ENCODE measurements at places on chromosomes 4 and X.

DNA sequence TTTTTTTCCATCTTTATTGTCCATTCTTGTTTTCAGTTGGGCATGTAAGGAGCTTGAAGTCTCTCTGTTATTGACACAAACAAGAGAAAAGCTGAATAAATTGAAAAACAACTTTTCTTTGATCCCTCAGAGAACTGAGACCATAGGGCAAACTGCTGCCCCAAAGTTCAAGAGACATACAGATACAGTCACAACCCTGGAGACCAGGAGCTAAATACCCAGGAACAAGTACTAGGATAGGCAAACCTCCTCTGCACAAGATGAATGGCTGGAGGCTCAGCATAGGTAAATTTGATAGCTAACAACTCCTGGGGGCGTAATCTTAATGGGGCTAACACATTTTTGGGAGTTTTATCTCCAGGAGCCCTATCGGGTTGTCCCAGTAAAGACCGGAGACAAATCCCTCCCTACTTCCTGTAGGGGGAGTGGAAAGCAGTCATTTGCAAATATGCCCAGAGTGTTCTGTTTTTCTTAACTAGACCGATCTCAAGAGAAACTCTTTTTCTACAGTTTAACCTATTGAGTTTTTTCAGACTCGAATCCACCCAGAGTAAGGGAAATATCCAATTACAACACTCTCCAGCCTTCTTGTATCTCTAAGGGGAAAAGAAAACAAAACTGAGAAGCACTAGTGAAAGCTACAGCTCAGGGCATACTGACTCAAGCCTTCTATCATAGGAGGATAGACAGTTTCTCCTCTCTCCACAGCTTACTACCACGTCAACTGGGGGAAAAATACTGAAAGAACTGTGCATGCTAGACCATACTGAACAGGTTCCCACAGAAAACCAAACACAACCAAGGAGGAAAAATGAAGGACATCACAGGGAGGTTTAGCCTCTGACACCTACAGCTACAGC is 23.1 kb downstream of the MAGEA8 start:
- DNase-seq, result no peak

DNA sequence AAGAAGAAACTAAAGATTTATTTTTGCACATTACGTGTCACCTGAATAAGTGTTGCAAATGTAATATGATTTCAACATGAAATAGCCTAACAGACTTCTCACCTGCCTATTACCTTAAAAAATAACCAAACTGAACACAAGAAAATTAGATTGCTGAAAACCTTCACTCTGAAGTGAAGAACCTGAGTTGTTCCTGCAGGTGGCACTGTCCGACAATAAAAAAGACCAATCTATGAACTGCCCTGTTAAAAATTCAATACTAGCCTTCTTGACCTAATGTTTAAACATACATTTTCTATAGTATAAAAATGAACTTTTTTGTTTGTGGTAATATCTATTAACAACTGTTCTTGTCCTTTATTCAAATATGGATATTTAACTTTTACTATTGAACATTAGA is 69.2 kb upstream of the PNPLA4 start:
- DNase-seq, result no peak

DNA sequence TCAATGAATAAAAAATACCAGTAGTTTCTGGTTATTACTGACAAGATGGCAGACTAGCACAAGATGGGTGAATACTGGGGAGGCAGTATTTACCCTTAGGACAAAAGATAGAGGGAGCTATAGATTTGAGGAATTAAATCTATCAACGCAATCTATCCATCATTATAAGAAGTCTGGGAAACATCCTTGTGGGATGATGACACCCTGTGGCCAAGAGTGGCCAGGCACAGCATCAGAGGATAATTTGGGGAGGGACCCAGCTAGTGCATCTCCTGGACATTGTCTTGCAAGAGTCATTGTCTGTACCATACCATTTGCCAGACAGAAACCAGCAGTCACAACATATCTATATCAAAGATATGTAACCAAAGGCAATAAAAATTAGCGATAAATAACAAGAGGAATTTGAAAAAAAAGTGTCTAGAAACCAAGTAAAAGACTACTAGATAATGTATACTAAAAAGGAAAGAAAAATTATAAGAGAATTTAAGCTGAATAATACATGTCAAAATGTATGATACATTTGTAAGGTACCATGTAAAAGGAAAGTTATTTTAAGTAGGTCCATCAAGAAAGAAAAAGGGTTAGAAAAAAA is 22.9 kb downstream of the KCTD8 start:
- no peak for DNase-seq

GRCh38 chr4:127748957-127749356 is 18.8 kb downstream of the SLC25A31 start:
- DNase-seq, result no peak

DNA sequence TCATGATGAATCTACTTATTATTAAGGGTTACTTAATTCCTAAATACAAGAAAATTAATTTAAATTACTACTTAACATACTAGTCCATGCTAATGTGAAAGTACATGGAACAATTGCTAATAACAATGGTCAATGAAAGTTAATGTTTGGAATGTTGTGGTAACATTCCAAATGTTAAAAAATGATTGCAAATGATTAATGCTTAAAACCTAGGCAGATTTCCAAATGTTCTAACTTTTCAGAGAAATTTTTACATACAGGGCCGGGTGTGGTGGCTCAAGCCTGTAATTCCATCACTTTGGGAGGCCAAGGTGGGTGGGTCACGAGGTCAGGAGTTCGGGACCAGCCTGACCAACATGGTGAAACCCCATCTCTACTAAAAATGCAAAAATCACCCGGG is 1851.3 kb upstream of the PCDH7 start:
- DNase-seq, result no peak

- DNase-seq, result no peak
Measured at GRCh38 chr4:11839889-11840288, 411.2 kb upstream of the HS3ST1 start.

GRCh38 chr4:47075262-47075661 is 43.9 kb downstream of the GABRB1 start:
- no peak for DNase-seq

DNA sequence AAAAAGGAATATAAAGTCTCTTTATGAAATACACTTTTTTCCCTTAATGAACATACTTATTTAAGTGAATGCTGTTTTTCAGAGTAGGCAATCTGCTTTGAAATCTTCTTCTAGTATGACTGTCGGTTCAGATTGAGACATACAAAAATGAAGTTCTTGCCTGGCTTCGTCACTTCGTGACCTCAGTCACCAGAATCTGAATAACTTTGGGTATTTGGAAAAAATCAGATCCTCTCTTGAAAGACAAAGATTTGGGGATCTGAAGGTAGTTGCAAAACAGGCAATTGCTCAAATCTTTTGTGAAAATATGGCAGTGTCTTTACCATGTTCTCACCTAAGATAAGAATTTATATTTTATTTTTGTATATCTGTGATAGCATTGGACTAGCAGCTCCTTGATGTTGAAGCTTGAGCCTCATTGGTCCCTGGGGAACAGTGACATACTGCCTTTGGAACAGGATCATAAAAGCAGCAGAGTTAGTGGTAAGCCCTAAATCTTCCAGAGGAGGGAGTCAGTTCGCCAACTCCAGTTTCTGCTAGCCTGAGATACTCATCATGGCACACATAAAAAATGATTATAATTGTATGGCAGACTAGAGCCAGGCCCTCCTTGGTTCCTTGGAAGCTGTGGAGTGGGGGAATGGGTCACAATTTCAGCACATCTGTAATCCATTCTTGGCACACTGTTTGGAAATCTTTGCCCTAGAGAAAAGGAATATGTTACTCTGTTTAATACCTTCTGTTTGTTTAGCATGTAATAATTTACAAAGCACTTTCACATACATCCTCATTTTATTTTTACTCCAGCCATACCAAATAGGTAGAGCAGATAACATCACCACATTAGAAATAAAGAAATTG is 5.0 kb downstream of the ARFIP1 start:
- no peak for DNase-seq

- no peak for DNase-seq
Measured at GRCh38 chr4:110915301-110915700, 292.4 kb upstream of the PITX2 start.

DNA sequence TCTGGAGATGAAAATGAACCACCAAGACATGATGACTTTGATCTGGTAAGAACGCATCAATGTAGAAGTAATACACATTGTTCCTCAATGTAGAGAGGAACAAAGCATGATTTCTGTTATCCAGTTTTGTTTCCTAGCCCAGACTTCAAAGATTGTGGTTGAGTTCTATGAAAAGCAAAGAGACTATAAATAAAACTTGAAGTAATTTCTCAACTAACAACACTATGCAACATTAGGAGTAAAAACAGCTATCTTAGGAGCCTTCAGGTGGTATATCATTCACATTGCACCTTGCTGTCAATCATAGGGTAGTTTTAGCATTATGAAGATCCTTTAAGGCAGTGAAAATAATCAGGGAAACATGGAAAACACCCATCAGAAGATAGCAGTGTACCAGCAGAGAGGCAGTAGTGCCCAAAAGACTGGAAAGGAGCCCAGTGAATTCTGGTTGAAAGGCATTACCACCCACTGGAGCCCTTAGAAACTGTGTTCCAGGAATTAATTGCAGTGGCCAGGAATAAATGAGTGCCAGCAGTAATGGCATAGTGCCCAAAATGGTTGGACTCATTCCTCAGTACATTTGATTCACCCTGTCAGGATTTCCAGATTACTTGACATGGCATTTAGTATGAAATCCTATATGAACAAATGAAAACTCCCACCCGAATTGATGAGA is 300.7 kb upstream of the CXXC4 start:
- no peak for DNase-seq

GRCh38 chr4:172596206-172596605 is 572.4 kb upstream of the GALNT7 start:
- DNase-seq, result no peak

GRCh38 chrX:42664680-42665079 is 113.3 kb downstream of the PPP1R2C start:
- DNase-seq, result no peak

DNA sequence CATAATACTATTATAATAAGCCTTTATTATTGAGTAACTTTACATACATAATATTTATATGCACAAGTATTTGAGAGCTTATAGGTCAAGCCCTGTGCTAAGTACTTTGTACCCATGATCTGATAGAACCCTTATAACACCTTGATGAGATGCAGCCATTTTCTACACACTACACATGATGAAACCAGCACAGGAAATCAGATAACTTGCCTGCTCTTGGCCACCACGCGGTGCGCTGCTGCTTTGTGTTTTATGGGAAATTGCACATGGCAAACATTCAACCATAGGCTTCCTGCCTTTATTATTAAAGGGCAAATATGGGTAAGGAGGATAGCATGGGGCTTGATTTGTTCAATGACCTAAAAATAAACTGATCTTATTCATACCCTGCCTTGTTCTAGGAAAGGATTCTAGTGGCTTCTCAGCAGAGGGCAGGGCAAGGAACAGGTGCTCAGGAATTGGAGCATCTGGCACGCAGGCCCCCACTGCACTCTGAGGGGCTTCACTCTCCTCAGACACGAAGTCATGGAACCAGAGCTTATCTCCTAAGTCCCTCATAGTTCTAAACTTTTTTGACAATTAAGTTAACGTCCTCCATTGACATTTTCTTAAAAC is 31.6 kb upstream of the NAP1L5 start:
- no peak for DNase-seq

All from stimulated activated CD8-positive, alpha-beta memory T cell treated with anti-CD3 and anti-CD28 coated beads, Interleukin-15, amount 100 ng/mL, for 48 hours (primary cell).